ENCODE measurements at places on chromosomes 16 and 17. TPM values are rescaled to one million over a fixed set of nuclear protein-coding genes. Genes with fewer than 3 reads are reported as not detected.
A peak's percentile ranks its signal among the peaks of the same experiment; 100 is the strongest.

DNA sequence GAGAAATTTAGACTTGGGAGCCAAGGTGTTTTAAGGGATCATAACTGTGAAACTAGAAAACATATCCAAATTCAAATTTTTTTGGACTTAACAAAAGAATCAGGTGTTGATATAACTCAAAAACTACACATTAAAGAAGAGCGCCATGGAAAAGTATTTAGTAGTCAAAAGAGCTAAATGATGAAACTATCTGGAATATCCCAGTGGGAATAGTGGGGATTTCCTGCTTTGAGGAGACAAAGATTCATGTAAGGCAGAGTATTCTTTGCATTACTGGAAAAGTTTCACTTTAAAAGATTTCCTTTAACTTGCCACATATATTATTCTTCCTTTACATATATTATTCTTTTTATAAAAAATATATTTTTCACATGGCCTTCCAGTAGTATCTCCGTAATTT is 40.3 kb upstream of the VPS4A start:
- ATAC-seq = no peak

DNA sequence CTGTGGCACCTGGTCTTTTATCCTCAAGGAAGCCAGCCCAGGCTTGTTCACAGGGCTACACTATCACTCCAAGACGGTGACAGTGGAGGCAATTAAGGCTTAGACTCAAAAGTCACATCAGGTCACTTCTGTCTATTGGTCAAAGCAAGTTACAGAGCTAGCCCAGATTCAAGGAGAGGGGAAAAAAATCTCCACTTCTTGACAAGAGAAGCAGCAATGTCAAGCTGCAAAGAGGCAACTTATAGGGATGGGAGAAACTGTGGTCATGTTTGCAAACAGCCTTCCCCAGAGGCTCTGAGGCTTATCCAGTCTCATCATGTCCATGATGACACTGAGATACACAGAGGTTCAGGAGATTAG is 31.6 kb downstream of the SERPINF1 start:
- ATAC-seq = no peak

Gene CEP112
- total RNA-seq = 20.1 TPM

DNA sequence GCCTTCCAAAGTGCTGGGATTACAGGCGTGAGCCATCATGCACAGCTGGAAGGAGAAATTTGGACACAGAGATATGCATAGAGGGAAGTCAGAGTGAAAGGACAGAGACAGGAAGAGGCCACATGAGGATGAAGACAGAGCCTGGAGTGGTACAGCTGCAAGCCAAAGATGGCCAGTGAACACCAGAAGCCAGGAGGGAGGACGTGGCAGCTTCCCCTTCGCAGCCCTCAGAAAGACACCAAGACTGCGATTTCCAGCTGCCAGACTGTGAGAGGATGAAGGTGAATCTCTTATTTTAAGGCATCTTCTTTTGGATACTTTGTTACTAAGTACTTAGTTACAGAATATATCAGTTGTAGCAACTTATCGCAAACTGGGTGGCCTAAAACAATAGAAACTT is 60.5 kb upstream of the PLCG2 start:
- ATAC-seq = no peak

DNA sequence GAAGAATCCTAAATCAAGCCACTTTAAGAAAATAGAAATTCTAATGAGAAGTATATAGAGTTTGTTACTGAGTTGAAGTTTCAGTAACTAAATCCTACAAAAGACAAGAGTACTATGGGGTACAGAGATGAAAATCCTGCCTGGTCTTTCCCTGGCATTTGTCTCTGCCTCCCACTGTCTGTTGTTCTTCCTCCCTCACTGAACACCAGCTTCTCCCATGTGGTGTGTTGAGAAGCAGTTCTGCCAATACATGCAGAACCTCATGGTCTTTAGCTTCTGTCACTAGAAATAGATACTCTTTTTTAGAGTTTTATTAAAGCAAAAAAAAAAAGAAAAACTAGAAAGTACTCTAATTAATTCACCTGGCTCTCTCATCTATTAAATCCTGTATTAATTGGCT is 664.4 kb downstream of the CDH8 start:
- ATAC-seq = no peak

DNA sequence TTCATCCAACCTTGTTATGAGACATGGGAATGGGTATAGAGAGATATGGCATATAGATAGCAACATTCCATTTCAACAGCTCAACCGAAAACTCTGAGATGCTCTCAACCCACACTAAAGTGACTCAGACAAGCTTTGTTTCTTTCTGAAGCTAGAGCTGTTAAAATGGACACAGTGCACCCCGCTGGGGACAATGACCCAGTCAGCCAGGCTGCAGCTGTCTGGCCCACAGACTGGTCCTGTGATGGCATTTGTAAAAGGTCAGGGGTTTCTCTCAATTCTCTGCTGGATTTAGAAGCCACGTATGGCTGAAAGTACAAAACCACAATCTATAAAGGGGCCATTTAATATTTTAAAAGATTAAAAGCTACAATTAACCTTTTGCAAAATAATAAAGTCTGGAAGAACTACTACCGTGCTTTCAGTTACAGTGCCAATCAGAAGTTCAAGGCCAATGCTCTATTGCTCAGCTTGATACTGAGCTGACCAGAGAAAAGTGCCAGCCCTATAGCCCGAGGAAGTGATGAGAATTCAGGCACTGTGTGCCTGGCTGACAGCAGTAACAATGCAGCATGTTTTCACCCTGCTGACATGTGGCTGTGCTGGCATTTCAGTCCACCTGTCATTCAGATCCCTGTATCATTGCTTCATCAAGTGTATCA is 60.2 kb downstream of the TEX2 start:
- peak; percentile 71 for ATAC-seq
